ENCODE measurements at places on chromosomes 16 and 17.
A peak's percentile ranks its signal among the peaks of the same experiment; 100 is the strongest.

DNA sequence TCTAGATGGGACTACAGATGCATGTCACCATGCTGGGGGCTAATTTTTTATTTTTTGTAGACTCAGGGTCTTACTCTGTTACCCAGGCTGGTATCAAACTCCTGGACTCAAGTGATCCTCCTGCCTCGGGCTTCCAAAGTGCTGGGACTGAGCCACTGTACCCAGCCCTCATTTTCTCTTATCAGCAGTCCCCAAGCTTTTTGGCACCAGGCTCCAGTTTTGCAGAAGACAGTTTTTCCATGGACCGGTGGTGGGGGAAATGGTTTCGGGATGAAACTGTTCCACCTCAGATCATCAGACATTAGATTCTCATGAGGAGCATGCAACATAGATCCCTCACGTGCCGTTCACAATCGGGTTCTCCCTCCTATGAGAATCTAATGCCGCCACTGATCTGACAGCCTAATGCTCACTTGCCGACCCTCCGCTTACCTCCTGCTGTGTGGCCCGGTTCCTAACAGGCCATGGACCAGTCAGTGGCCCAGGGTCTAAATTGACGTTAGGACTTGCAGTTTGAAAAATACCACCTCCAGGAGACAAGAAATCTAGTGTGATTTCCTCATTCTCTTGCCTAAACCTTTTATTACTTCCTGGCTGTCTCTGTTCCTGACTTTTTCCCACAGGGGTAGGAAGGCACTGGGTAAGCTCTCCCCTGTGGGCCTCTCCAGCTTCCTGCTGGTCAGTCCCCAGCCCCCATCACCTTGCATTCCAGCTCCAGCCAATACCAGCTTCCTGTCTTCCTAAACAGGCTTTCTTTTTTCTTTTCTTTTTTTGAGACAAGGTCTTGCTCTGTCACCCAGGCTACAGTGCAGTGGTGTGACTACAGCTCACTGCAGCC is 9.3 kb upstream of the CNP start:
- DNase-seq = no peak

GRCh38 chr16:50359626-50360025 is 9.2 kb downstream of the BRD7 start:
- DNase-seq = no peak

GRCh38 chr16:86751076-86752030 is 173.0 kb downstream of the FOXL1 start:
- no peak for DNase-seq

- no peak for DNase-seq
Observed at GRCh38 chr16:65388592-65388991, 266.7 kb upstream of the CDH11 start.

DNA sequence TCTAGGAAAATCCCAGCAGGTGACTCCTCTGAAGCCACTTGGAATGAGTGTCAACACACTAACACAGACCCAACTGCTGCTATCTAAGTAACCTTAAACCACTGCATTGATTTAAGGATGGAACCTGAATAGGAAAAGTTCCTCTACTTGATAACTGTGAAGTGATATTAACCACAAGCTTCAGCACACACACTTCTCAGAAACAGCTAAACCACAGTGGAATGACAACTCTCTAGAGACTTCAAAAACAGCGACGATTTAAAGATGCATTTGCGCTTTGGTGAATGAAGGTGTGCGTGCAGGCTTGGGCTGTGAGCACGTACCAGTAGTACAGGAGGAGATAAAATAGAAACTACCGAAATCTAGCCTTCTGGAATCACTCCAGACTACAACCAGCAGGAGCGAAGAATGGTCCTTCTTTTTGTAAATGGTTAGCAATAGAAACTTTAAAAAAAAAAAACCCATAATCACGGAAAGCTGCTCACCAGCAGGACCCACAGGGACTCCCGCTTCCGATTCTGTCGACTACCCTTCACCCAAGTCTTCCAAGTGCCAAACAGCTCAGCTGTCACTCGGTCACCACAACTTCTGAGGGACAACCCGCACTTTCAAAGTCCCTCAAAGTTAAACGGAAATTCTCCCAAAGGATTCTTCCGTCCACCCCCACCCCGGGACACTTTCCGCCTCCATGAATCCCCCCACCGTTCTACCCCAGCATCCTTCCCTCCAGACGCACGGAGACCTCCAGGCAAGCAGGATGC is 137.7 kb upstream of the CORO6 start:
- peak; percentile 69 for DNase-seq

DNA sequence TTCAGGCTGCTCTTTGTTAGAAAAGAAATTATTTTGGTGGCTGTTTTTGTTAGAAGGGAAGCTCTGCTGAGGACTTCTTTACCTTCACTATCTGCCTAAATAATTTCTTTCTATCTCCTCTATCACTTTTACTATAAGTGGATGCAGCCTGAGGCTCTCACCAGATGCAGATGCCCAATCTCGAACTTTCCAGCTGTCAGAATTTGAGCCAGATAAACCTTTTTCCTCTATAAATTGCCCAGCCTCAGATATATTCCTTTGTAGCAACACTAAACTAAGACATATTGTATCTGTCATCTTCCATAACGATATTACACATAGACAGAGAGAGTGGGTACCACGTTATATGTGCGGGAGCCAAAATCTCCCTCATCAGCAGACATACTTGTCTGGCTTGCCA is 15.7 kb upstream of the CDH8 start:
- DNase-seq = no peak

- no peak for DNase-seq
Observed at GRCh38 chr16:2692251-2692947, 10.1 kb downstream of the KCTD5 start.

DNA sequence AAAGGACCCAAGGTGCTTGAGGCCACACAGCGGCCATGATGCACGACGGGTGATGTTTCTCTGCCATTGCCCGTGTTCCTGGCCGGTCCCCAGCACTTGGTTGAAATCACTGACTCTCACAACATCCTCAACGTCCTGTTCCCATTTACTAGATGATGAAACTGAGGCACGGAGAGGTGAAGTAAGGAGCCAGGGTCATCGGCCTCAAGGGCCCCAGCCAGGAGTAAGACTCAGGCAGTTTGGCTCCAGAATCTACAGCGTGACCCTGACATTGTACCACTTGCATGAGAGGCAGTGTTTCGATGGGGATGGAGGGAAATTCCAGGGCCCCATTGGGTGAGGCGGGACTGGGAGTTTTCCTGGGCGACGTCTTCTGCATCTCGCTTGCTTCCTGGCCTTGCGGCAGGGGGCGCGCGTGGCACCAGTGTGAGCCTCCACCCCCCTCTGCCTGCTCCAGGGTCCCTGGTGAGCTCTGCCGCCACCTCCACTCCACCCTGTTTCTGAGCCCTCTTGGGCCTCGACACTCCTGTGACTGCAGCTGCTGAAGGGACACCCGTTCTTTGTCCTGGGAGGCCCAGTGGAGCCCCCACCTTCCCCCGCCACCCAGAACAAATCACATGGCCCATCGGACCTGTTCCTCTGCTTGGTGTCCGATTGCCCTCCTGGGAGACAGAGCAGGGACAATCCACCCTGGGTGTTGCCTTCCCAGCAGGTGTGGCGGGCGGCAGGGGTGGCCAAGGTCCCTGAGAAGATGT is 133.0 kb upstream of the GSE1 start:
- no peak for DNase-seq

DNA sequence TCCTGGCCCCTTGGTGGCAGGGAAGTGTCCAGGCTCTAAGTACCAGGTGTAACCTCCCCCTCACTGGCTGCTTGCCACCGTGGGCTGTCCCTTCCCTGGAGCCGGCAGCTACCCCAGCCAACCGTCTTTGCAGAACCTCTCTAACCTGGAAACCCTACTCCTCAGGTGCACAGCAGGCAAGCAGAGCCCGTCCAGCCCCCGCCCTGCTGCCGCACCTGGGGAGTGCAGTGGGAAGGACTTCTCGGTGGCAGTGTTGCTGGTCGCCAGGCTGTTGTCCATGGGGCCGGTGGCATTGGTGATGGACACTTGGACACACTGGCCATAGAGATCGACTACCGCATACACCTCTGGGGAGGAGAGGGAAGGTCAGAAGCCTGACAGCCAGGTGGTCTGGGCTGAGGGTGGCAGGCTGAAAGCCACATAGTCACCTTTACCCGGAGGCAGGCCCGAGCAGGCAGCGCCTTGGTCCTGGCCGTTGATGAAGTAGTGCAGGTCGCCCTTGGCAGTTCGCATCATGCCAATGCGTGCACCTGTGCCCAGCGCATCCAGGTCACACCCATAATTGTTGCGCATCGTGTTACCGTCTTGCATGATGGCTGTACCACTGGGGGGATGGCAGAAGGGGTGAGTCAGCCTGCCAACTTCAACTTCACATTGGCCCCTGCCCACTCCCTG is 6.5 kb downstream of the NEURL4 start:
- no peak for DNase-seq

DNA sequence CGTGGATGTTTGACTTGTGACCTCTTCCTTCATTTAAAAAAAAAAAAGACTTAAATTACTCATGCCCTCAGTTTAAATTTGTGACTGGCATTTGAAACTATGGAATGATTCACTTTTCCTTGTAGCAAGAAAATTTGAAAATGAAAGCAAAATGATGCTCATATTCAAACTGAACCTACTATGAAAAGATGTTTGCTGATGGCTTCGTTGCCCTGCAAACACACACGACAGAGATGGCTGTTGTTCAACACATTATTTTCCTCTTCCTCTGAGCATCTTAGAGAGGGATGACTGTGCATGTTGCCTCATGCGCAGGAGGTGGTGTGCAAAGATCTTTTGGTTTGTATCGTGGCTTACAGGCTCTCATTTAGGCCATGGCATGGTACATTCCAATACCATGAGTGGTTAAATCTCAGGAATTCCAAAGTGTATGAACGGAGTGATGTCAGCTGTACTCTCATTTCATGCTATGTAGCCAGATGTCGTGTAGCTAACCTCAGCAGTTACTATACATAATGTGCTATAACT is 164.5 kb downstream of the PRKCA start:
- no peak for DNase-seq

All from CD8-positive, alpha-beta T cell (primary cell).